A172 (cell line): ENCODE measurements at places on chromosomes 3 and 15. TPM values are rescaled to one million over a fixed set of nuclear protein-coding genes. Genes with fewer than 3 reads are reported as not detected.

The GOLGA8S gene
- total RNA-seq, result not detected in 2 replicates

The DNAJC13 gene
- total RNA-seq, result 59.1 and 68.7 TPM in 2 replicates

The ARL13B gene
- total RNA-seq, result 21.3 and 24.8 TPM in 2 replicates

- no peak for DNase-seq
These were observed 22.9 kb downstream of the PDIA5 start for GRCh38 chr3:123089611-123090331.

DNA sequence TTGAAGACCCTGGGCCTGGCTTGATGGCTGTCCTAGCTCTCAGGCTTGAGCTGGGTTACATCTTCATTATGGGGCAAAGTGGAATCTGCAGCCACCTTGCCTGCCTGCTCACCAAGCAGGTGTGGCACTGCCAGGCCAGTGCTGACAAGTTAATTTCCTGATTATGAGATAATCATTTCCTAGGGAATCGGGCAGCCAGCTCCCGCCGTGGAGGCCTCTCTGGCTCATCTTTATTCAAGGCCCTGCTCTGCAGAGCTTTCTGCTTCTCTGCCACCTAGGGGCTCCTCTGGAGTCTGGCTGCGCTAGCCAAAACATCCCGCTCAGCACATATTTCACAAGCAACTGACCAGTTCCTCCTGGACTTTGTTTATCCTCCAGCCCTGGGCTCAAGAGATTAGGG is 9.9 kb downstream of the LOXL1 start:
- no peak for DNase-seq

DNA sequence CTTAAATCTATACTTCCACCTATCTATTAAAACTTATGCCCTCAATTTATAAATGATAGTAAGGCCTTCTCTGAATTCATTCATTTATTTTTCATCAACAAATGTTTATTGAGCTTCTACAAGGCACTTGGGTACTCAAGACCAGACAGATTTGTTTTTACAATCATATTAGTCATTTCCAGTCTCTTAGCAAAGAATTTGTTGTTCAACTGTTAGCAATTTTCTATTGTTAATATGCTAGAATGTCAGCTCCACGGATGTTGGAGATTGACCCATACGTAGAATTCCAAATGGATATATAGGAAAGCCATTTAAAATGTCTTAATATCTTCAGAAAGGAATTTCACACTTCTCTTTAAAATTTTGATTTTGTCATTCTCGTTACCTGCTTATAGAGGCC is 36.7 kb downstream of the ZBTB38 start:
- no peak for DNase-seq

- no peak for DNase-seq
These were observed 22.6 kb upstream of the IP6K2 start for GRCh38 chr3:48739617-48739954.

DNA sequence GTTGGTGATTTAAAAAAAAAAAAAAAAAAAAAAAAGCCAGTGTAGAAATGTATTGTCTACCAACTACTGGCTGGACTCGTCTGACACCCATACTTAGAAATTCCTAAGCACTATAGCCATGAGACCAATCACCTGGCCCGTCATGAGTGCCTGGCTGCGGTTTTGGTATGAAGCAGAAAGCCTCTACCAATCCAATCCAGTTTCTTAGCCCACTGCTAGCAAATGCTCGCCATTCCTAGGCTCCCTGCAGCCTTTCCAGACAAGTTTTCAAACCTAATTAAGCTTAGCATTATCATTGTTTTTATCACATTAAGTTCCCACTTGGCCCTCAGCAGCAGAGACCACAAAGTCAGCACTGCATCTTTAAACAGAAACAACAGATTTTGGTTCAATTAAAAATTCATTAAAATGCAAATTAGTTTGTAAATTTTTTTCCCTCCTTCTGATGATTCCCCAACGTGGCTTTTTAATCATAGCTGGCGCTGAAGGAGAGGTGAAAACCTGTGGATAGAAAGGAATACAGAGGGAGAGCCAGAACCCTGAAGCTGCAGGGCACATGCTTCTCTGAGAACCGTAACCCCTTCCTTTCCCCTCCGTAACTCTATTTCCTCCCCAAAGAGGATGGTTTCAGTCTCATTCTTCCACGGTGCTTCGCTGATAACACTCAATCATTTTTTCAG is 32.2 kb upstream of the ST8SIA2 start:
- no peak for DNase-seq

DNA sequence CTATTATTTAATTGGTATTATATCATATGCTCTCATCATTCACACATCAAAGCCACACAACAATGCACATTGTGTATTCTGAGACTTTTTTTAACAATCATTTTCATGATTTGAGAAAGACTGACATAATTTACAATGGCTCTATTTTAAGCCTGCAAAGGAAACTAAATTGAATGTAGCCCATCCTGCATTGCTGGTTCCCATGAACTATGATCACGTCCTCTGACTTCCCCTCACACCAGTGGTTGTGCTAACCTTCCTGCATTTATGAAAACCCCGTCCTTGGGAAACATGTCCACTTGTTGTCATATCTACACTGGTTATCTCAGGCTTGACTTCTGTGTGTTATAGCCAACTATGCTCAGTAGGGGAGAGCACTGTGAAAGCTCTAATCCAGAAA is 546.2 kb downstream of the MECOM start:
- no peak for DNase-seq

DNA sequence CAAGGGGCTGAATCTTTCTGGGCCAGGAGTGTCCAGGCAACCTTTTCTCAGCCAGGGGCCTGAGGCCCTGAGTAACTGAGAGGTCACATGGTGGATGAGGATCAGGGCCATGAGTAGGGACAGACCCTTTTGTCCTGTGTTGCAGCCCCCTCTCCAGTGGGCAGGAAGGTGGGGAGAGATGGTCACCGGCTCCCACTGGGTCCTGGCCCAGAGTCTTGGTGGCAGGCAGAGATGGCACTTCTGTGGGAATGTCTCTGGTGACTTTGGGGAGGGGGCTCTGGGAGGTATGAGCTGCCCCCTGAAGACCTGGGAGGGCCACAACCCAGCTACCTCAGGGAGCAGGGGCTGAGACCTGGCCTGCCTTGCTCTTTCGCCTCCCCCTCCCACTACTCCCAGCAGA is 6.8 kb downstream of the ESYT3 start:
- no peak for DNase-seq

DNA sequence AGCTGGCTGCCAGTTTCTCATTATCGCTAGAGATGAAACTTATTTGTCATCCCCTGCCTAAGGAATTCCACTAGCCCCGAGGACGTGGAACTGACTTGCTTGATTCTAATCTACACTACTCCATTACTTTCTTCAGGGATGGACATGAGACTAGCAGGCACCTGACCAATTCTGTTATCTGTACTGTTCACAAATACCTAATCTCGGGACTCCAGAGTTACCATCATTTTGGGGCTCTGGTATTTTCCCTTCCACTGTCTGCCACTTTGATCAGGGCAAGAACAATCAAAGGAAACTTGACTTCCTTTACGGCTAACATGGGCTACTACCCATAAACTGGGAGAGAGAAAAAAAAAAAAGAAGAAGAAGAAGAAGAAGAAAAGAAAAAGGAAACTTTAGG is 27.8 kb downstream of the BMF start:
- DNase-seq, result no peak

GRCh38 chr15:95940431-95940985 is 390.0 kb upstream of the NR2F2 start:
- DNase-seq, result no peak

DNA sequence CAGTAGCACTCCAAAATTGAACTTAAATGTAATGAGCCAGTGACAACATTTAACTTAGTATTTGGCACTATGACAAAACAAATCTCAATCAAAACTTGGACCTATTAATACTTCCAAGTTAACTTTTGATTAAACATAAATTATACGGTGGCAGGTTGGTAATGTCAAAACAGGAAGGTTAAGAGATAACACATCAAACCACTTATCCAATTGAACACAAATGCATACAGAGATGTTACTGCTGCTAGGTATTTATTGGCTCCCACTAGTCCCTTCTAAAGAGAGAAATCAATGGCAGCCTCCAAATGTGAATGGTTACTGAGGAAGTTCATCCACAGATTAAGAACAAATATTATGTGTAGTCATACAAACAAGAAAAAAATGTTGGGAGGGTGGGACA is 1.8 kb downstream of the GSK3B start:
- no peak for DNase-seq
